ENCODE measurements at places on chromosomes 6 and 20. TPM values are rescaled to one million over a fixed set of nuclear protein-coding genes. Genes with fewer than 3 reads are reported as not detected.

The PLCB1 gene
- 20.8 TPM for total RNA-seq

DNA sequence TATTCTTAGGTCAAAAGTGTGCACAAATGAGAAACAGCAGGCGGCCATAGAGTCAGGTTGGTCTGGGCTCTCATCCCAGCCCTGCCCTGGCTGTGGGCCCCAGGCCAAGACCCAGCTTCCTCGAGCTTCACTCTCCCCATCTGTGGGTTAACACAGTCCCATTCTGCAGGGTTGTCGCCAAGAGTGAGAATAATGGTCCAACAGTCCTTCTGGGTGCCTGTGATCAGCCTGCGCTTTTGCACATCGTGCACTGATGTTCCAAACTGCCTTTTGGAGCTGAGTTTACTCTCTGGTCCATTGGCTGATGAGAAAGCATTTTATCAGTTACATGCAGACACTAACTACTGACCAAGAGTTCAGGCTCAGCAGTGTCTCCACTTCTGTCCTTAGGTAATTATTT, 82.6 kb downstream of the INSM1 start:
- no peak for DNase-seq

The GCNT2 gene
- total RNA-seq = 1.9 TPM

The TMEM244 gene
- not detected for total RNA-seq

- DNase-seq = no peak
These were observed 20.3 kb downstream of the CCDC167 start for GRCh38 chr6:37479266-37479854.

DNA sequence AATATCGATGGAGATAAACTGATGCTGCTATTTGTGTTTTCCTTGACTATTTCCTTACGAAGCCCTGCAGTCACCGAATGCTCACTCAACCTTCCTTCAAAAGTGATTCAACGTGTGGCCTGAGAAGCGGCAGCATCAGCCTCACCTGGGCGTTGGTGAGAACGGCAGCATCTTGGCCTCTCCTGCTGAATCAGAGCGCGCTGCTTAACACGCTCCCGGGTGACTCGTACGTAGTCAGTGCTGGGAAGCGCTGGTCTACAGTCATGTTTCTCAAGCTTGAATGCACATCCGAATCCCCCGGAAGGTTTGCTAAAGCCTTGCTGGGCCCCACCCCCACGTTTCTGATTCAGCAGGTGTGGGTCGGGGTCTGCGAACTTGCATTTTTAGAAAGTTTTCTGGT, 214.1 kb upstream of the RREB1 start:
- no peak for DNase-seq

GRCh38 chr6:31586599-31587281, 663 bp downstream of the LST1 start:
- DNase-seq = no peak

- DNase-seq = no peak
These were observed 141.5 kb upstream of the AGPAT4 start for GRCh38 chr6:161415302-161415855.

The SYNJ2 gene
- 30.4 TPM for total RNA-seq

The COL20A1 gene
- total RNA-seq = 0.14 TPM

The MCHR2 gene
- total RNA-seq = not detected

DNA sequence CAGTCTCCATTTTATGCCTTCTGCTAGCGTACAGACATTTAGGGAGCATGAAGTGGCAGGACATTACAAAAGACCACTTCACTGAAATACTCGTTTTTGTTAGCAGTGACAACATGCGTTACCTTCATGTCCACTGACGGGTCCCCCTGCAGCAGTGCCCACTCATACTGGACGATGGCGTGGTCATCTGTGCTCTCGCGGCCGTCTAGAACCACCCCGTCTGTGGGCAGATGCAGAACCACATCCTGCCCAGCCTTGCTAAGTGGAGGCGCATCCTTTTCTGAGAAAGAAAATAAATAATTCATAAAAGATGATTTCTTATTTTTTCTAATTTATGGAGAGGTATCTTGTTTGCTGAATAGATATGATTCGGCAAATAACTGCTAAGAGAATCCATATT, 11.3 kb downstream of the LRP11 start:
- no peak for DNase-seq

The GSTA3 gene
- not detected for total RNA-seq

The TFAP2D gene
- total RNA-seq = not detected

DNA sequence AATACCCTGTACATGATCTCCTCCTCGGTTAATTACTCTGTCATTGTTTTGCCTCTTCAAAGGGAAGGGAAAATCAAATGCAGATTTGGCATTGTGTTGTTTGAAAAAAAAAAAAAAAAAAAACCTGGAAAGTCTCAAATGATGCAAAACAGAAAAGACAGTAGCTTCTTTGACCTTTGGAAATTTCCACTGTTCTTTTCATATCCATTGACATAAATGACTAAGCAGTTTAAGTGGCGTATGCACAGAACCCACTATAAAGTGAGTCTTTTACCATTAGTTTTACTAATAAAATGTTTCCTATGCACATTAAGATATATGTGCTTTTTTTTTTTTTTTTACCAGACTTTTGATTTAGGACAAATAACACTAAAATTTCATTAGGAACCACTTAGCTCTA, 704.3 kb downstream of the TFAP2A start:
- DNase-seq = no peak

GRCh38 chr6:22003287-22003686, 293.5 kb downstream of the PRL start:
- no peak for DNase-seq

Data from posterior vena cava (tissue), 2 donors.